ENCODE measurements at places on chromosomes 7 and 10.

DNA sequence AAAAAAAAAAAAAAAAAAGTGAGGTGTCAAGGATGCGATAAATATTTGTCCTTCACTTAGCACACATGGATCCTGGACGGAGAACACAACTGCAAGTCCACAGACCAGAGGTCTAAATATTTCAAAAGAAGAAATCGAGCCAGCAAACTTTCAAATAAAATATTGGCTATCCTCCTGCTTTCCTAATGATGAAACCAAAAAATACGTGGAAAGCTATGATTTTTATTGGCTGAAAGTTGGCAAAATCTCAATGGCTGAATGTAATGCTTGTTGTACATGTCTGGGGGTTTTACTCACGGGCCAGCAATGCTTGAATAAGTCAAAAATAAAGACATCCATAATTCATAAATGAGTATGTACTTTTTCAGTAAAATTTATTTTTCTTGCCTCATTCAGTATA is 19.0 kb upstream of the MGMT start:
- no peak for DNase-seq

GRCh38 chr7:140219672-140220524 is 43.1 kb upstream of the KDM7A start:
- no peak for DNase-seq

- no peak for DNase-seq
These were observed 104.1 kb downstream of the ZNF467 start for GRCh38 chr7:149669121-149669818.

- DNase-seq = no peak
These were observed 82.1 kb downstream of the GRID1 start for GRCh38 chr10:86284355-86285105.

- no peak for DNase-seq
These were observed 40.4 kb downstream of the PHTF2 start for GRCh38 chr7:77838929-77839491.

- DNase-seq = no peak
These were observed 1087.1 kb upstream of the POT1 start for GRCh38 chr7:126016722-126017121.

Data from stimulated activated CD8-positive, alpha-beta memory T cell treated with anti-CD3 and anti-CD28 coated beads, Interleukin-4, amount 100 ng/mL, for 1 hour (primary cell).